ENCODE measurements at places on chromosomes 7 and 10. TPM values are rescaled to one million over a fixed set of nuclear protein-coding genes. Genes with fewer than 3 reads are reported as not detected.

Gene SLC16A9
- total RNA-seq = 5.7 TPM

Gene PARG
- 29.3 TPM for total RNA-seq

Gene UPK3BL1
- 31.2 TPM for total RNA-seq

Gene C10orf105
- not detected for total RNA-seq

Gene PAX4
- not detected for total RNA-seq

Gene HACD1
- 43.5 TPM for total RNA-seq

Gene NACAD
- not detected for total RNA-seq

Gene SEM1
- 222 TPM for total RNA-seq

Gene TMEM184A
- total RNA-seq = 6.7 TPM

Gene GATA3
- 0.12 TPM for total RNA-seq

Gene ST8SIA6
- total RNA-seq = 0.57 TPM

Gene SPDYE2
- not detected for total RNA-seq
